ENCODE measurements at places on chromosomes 1 and 21. TPM values are rescaled to one million over a fixed set of nuclear protein-coding genes. Genes with fewer than 3 reads are reported as not detected.

The KCNK1 gene
- total RNA-seq, result 4.1 TPM

DNA sequence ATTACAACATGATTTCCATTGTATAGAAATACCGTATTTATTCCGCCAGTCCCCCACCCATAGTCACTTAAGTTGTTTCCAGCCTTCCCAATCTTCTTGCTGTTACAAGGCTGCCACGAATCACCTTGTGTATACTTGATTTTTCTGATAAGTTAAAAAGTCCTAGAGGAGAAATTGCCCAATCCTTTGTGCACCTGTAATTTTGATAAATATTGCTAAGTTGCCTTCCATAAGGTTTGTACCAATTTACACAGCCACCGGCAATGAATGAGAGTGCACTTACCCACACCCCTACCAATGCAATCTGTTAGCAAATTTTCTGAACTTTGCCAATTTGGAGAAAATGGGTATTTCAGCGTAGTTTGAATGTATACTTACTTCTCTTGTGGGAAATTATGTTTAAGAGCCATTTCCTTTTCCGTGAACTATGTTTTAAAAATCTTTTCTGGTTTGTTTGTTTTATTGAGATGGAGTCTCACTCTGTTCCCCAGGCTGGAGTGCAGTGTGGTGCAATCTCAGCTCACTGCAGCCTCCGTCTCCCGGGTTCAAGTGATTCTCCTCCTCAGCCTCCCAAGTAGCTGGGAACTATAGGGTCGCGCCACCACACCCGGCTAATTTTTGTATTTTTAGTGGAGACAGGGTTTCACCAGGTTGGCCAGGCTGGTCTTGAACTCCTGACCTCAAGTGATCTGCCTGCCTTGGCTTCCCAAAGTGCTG lies 87.4 kb downstream of the DHRS3 start:
- H3K4me3 ChIP-seq, result no peak overlapping the region
- H3K4me1 ChIP-seq, result peaks cover 32% of the 10 kb centered on the region
- no peaks in the 10 kb centered on the region for H3K36me3 ChIP-seq
- peak overlapping the region; percentile 88 for H3K27ac ChIP-seq

- no peak overlapping the region for H3K4me3 ChIP-seq
- no peak for DNase-seq
- H3K36me3 ChIP-seq, result no peaks in the 10 kb centered on the region
- H3K27me3 ChIP-seq, result no peaks in the 10 kb centered on the region
- H3K4me1 ChIP-seq, result no peaks in the 10 kb centered on the region
These were observed 164.4 kb downstream of the GIPC2 start for GRCh38 chr1:78210175-78210574.

The LAD1 gene
- 43.8 TPM for total RNA-seq

DNA sequence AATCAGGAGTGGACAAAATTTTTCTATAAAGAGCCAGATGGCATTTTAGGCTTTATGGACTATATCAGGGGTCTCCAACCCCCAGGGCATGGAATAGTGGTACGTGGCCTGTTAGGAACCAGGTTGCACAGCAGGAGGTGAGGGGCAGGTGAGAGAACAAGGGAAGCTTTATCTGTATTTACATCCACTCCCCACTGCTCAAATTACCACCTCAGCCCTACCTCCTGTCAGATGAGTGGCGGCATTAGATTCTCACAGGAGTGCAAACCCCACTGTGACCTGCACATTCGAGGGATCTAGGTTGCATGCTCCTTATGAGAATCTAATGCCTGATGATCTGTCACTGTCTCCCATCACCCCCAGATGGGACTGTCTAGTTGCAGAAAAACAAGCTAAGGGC lies 13.9 kb downstream of the PHTF1 start:
- H3K4me1 ChIP-seq, result no peaks in the 10 kb centered on the region
- H3K4me3 ChIP-seq, result no peak overlapping the region
- no peaks in the 10 kb centered on the region for H3K27me3 ChIP-seq
- DNase-seq, result no peak
- no peak overlapping the region for H3K27ac ChIP-seq
- peaks cover 29% of the 10 kb centered on the region for H3K36me3 ChIP-seq

GRCh38 chr1:23807453-23807852 lies 6.9 kb upstream of the GALE start:
- DNase-seq, result no peak
- peaks cover 70% of the 10 kb centered on the region for H3K36me3 ChIP-seq
- H3K4me3 ChIP-seq, result no peak overlapping the region
- peaks cover 17% of the 10 kb centered on the region for H3K4me1 ChIP-seq
- H3K27ac ChIP-seq, result no peak overlapping the region

GRCh38 chr1:208950206-208950605 lies 633.3 kb upstream of the CAMK1G start:
- H3K36me3 ChIP-seq, result no peaks in the 10 kb centered on the region
- H3K4me3 ChIP-seq, result no peak overlapping the region
- DNase-seq, result no peak
- no peaks in the 10 kb centered on the region for H3K4me1 ChIP-seq

- H3K4me1 ChIP-seq, result peaks cover 5% of the 10 kb centered on the region
- no peak overlapping the region for H3K27ac ChIP-seq
- no peak overlapping the region for H3K4me3 ChIP-seq
These were observed 29.8 kb upstream of the TADA1 start for GRCh38 chr1:166905900-166906299.

DNA sequence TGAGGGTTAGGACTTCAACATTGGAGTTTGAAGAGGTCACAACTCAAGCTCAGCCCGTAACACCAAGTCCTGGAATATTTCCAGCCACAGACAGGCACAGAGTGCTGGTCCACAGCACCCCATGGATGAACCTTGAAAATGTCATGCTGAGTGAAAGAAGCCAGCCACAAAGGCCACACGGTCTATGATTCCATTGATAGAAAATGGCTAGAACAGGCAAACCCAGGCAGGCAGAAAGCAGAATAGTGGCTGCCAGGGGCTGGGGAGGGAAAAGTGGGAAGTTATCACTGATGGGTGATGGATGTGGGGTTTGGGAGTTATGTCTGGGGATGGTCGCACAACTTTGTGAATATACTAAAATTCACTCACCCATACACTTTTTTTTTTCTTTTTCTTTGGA lies 21.3 kb downstream of the MX1 start:
- DNase-seq, result no peak
- H3K4me1 ChIP-seq, result no peaks in the 10 kb centered on the region
- H3K36me3 ChIP-seq, result peaks cover 23% of the 10 kb centered on the region
- H3K4me3 ChIP-seq, result no peak overlapping the region

The PROX1 gene
- 1.2 TPM for total RNA-seq

The SHISA4 gene
- total RNA-seq, result 12.5 TPM

GRCh38 chr1:155472491-155473083 lies 90.0 kb downstream of the ASH1L start:
- H3K27me3 ChIP-seq, result no peaks in the 10 kb centered on the region
- no peak for DNase-seq
- H3K4me3 ChIP-seq, result no peak overlapping the region
- no peak overlapping the region for H3K27ac ChIP-seq
- peaks cover 14% of the 10 kb centered on the region for H3K4me1 ChIP-seq

DNA sequence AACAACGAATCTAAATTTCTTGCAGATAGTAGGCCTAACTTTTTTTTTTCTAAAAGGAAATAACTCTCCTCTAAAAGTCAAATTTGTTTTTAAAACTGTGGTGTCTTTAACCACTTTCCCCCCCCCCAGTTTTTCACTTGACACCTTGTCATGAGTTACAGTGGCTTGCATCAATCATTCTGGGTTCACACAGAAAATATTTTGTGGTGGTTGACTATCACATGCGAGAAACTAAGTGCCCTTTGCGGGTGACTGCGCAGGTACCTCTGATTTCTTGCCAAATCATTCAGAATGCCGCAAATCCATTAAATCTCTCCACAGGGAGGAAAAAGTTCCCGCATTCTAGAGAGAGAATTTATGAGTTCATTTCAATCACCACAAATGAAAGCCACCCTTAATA lies 23.8 kb upstream of the SAMSN1 start:
- no peak for DNase-seq
- H3K4me1 ChIP-seq, result no peaks in the 10 kb centered on the region
- no peak overlapping the region for H3K27ac ChIP-seq

DNA sequence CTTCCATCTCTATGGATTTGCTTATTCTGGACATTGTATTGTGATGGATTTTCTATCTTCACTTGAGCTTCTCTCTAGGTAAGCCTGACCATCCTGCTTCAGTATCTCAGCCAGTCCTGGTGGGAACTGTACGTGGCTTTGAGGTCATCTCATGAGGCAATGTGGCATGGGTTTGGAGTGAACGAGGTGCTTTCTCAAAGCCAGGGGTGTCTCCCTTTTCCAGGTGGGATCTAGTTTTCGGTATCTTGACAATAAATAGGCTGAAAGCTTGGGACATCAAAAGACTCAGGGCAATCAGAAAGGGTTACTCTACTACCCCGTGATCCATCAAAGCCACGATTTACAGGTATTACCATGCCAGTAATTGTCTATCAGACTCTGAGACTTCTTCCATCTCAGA lies 40.8 kb downstream of the AZIN2 start:
- H3K27ac ChIP-seq, result no peak overlapping the region
- H3K27me3 ChIP-seq, result no peaks in the 10 kb centered on the region
- peaks cover 10% of the 10 kb centered on the region for H3K4me1 ChIP-seq
- no peak overlapping the region for H3K4me3 ChIP-seq
- H3K36me3 ChIP-seq, result no peaks in the 10 kb centered on the region
- DNase-seq, result no peak

GRCh38 chr21:36980280-36981048 lies 14.0 kb upstream of the HLCS start:
- peak overlapping the region; percentile 47 for H3K27ac ChIP-seq
- H3K27me3 ChIP-seq, result no peaks in the 10 kb centered on the region
- DNase-seq, result peak; percentile 52
- H3K36me3 ChIP-seq, result no peaks in the 10 kb centered on the region
- peak overlapping the region; percentile 47 for H3K4me3 ChIP-seq
- H3K4me1 ChIP-seq, result peaks cover 30% of the 10 kb centered on the region

The FAM177B gene
- not detected for total RNA-seq

DNA sequence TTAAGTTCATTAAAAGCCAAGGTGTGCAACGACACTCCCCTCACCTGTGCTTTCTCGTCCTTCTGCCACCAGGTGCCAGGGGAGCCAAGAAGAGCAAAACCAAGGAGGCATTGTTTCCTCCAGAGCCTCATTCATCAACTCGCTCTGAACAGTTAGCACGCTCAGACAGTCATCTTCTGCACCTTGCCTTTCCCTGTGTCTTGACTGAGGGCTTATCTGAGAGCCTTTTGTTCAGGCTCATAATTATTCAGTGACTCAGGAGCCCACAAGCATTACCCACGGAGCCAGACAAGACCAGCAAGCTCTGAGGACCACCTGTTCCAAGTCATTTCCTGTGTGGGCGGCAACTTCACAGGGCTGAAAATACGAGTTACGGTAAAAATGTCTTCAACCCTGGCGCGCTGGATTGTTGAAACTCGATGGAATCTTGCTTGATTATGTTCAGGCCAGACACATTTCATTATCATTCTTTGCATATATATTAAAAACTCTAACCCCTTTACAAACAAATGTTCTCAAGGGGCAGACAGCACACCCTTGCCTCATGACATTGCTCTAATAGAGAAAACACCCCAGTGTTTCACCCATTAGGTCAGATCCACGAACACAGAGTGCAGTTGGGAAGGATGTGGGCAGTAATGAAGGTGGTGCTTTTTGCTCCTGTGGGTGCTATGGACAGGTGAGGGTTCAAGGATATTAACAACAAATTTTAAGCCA lies 89.7 kb upstream of the RUNX1 start:
- DNase-seq, result peak; percentile 55
- H3K4me1 ChIP-seq, result peaks cover 4% of the 10 kb centered on the region
- no peak overlapping the region for H3K27ac ChIP-seq
- no peaks in the 10 kb centered on the region for H3K27me3 ChIP-seq

DNA sequence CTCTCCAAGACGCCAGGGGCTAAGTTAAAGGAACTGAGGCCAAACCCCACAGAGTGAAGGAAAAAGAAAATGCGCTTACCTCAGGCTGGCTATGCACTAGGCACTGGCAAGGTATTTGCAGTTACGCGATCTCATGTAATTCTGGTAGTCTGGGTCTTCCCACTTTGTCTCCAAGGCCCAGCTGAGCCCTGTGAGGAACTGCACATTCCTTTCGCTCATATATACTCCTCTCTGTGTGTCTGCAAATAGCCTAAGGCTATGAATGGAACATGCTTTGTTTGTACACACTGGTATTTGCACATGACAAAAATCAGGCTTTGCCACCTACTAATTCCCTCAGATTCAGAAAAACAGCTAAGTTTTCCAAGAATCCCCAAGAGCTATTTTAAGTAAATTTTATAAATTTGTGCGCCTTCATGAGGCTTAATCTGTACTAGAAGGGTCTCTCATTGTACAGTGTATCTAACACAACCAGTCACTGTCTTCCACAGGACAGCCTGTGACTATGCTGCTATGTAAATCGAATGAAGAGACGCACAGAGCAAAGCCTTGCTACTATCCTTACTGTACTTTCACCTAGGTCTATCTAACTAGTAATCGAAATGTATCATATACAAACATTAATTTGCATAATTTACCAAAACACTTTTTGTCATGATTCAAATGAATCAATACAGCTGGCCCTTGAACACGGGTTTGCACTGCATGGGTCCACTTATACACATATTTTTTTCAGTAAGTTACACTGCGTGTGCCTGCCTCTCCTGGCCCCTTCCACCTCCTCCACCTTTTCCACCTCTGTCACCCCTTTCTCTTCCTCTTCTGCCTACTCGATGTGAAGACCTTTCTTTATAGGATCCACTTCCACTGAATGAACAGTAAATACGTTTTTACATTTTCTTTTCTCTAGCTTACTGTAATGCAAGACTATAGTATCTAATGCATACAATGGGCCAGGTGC lies 87.0 kb downstream of the SIPA1L2 start:
- H3K36me3 ChIP-seq, result no peaks in the 10 kb centered on the region
- H3K4me3 ChIP-seq, result no peak overlapping the region
- no peak overlapping the region for H3K27ac ChIP-seq

The CR1L gene
- 1.7 TPM for total RNA-seq

GRCh38 chr1:171902527-171902926 lies 61.2 kb downstream of the DNM3 start:
- H3K27ac ChIP-seq, result no peak overlapping the region
- no peak overlapping the region for H3K4me3 ChIP-seq
- no peaks in the 10 kb centered on the region for H3K36me3 ChIP-seq
- peaks cover 5% of the 10 kb centered on the region for H3K4me1 ChIP-seq

DNA sequence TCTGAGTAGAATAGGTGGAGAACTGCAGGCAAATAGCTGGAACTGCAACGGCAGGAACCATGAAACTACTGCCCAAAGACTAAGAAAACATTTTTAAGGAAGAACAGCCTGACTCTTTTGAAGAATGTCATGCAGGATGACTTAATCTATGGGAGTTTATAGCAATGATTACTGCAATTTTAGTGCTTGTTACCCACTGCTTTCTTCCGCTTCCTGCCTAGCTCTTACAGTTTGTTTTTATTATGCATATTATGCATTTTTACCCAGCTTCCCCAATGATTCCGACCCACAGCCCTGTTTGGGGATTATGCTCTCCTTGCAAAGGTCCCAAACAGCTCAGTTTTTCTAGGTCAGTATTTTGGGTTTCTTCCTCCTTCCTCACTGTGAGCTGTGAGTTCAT lies 71.2 kb downstream of the PCNX2 start:
- no peak for DNase-seq
- H3K27ac ChIP-seq, result no peak overlapping the region
- no peaks in the 10 kb centered on the region for H3K27me3 ChIP-seq
- H3K4me3 ChIP-seq, result no peak overlapping the region

DNA sequence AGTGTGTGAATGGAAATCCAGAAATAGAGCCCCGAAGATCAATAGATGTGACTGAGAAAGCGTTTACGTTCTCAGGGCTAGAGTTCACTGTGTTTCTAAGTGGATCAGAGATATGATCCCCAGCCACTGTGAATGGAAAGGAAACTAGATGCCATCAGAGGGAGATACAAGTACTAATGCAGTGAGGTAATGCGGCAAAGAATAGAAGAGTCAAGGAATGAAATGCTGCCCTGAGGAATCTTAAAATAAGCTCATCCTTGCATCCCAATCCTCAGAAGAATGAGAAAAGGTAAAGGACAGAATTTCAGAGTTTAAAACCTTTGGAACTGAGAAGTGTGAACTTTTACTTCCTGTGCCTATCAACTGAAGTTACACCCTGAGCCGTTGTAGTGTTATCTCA lies 165.5 kb upstream of the ESRRG start:
- H3K4me1 ChIP-seq, result no peaks in the 10 kb centered on the region
- H3K4me3 ChIP-seq, result no peak overlapping the region

Data from stomach (tissue), 19 donors.